ENCODE measurements at places on chromosomes 13 and 19. TPM values are rescaled to one million over a fixed set of nuclear protein-coding genes. Genes with fewer than 3 reads are reported as not detected.

- DNase-seq: no peak
These were observed 518.1 kb downstream of the UQCRFS1 start for GRCh38 chr19:28694812-28695211.

DNA sequence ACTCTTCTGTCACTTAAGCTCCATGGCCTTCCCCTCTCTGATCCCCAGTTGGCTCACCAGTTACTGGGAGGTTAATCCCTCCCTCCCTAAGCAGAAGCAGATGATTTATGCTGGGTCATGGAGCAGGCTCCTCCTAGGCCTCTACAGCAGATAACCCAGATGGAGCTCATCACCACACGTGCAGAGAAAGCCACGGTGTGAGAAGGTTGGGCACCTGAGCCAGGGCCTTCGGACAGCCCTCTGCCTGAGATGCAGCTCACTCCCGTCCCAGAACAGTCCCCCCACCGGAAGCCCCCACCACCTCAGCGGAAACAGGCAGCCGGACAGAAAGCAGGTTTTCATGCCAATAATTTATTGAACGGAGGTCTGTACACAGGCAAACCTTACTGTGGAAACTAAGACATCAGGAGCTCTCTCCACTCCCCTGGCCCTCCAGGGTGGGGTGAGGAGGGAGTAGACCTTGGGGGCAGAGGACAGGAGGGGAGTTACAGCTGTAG lies 9.8 kb downstream of the ZNF526 start:
- no peak for DNase-seq

- no peak for DNase-seq
These were observed 5.3 kb downstream of the SLC27A1 start for GRCh38 chr19:17475541-17476115.

GRCh38 chr13:45456196-45456972 lies 8.4 kb upstream of the COG3 start:
- DNase-seq: no peak

GRCh38 chr19:6809262-6809661 lies 36.8 kb downstream of the VAV1 start:
- no peak for DNase-seq

GRCh38 chr13:75960538-75960994 lies 324.4 kb downstream of the LMO7 start:
- no peak for DNase-seq

- DNase-seq: no peak
These were observed 315.2 kb downstream of the ATP8A2 start for GRCh38 chr13:25686831-25687470.

Gene ZNF625
- 26.9 TPM for total RNA-seq

- peak; percentile 51 for DNase-seq
These were observed 8.0 kb upstream of the POU2F2 start for GRCh38 chr19:42140125-42140754.

- no peak for DNase-seq
These were observed 30.1 kb downstream of the DOT1L start for GRCh38 chr19:2193807-2194206.

Gene C3
- 38.9 TPM for total RNA-seq

Data from urinary bladder (tissue), 4 donors.